ENCODE measurements at places on chromosomes 3 and 15.

GRCh38 chr15:67232591-67232990 lies 21.9 kb downstream of the AAGAB start:
- no peak for DNase-seq

GRCh38 chr3:38743043-38743442 lies 73.0 kb downstream of the SCN10A start:
- no peak for DNase-seq

GRCh38 chr15:68034719-68035293 lies 19.3 kb upstream of the PIAS1 start:
- DNase-seq, result no peak

DNA sequence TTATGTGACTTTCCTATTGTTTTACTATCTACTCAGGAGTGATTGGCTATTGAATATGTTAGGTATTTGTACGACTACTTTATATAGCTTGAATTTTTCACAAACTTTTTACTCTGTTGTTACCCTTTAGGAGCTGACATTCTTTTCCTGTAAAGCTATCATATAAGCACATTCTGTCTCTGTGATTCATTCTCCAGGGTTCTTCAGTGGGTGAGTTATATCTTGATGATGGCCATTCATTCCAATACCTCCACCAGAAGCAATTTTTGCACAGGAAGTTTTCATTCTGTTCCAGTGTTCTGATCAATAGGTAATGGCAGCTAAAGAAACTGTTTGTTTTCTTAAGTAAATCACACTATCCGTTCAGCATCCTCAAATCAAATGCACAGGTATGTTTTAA lies 10.1 kb upstream of the CAPN3 start:
- no peak for DNase-seq

DNA sequence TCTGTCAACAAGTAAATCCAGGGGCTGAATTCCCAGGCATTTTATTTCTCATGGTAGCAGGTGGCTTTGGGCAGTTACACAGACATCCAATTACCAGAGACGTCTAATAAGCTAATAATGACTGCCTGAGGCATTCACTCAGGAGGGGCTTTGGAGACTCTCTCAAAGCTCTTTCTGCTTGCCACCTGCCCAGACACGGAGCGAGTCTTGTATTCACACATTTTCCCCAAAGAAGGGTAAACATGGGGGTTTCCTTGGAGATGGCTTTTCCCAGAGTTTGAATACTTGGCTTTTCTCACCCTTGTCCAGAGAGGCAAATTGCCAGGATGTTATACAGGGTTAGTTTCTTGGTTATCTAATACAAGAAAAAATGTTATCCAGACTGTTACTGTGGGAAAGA lies 132.6 kb downstream of the DIPK2A start:
- DNase-seq, result no peak

DNA sequence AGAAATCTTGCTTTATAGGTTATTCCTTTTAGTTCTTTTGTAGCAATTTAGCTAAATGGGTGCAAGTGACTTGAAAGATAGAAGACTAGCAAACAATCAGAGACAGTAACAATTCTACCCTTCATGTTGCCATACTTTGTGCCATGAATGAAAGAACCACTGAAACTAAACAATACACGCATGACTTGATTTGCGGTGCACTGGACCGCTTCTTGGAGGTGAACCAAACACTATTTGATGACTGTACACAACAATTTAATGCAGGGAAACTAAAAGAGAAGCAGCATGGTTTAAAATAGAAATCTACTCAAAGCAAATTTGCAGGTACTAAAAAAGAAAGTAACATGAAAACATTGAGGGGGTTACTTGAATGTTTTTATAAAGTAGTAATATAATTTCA lies 331.0 kb upstream of the RARB start:
- no peak for DNase-seq

- no peak for DNase-seq
Measured at GRCh38 chr15:77980098-77980497, 97.4 kb downstream of the TBC1D2B start.

DNA sequence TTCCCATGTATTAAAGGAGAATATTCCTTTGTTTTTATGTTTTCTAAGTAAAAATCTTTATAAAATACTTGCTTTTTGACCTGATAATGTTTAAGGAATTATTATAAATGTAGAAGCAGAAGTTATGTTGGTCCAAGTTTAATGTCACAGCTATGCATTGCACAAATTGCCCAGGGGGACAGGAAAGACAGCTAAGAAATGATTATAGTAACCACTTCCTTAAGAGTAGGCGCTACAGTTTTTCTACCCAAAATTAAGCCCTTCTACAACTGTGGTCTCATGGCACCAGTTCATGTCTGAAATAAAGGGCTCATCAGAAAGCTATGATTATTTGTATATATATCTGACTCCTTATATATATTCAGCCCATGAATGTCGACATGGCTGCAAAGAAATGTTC lies 176.4 kb downstream of the GBE1 start:
- DNase-seq, result no peak

GRCh38 chr3:182739619-182740018 lies 53.7 kb upstream of the ATP11B start:
- no peak for DNase-seq

DNA sequence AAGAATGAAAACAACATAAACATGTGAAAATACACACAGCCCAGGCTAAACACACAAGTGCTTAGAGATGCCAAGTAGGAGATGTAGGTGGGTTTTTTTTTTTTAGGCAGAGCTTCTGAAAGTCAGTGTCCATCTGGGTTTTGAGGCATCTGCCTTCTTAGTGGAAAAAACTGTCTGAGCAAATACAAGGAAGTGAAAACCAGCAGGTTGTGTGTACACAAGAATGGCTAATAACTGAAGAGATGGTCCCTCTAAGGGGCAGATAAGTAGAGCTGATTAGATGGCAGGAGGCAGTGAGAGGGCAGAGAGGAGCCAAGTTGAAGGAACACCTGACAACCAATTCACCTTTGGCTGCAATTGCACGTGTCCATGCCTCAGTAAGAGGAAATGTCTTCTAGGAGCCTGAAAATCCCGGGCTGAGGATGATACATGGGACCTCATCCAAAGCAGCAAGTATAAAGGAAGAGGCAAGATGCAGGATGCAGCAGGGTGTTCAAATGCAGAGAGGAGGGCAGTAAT lies 34.9 kb downstream of the CYP19A1 start:
- DNase-seq, result no peak

DNA sequence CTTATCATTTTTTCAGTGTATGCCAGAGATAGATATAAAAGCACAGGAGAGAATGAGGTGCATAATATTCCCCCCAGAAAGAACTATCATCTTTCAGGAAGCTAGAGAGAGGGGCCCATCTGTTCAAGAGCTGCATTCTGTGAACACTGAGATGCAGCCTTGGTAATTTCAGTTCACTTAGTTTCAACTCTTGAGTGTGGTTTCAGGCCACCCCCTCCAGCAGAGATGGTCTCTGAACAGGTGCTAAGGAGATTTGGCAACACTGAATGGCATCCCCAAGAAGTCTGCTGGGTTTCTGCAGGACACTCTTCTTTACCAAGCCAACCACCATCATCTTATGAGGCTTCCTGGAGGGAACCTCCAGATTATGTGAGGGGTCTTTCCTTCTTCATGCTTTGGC lies 30.4 kb upstream of the LIMD1 start:
- DNase-seq, result no peak

GRCh38 chr15:78726870-78727551 lies 84.3 kb downstream of the ADAMTS7 start:
- no peak for DNase-seq

- DNase-seq, result no peak
Measured at GRCh38 chr3:37625051-37625450, 236.6 kb upstream of the CTDSPL start.

GRCh38 chr3:24288496-24289236 lies 206.0 kb downstream of the THRB start:
- no peak for DNase-seq

GRCh38 chr3:77873598-77873997 lies 833.7 kb downstream of the ROBO2 start:
- DNase-seq, result no peak

DNA sequence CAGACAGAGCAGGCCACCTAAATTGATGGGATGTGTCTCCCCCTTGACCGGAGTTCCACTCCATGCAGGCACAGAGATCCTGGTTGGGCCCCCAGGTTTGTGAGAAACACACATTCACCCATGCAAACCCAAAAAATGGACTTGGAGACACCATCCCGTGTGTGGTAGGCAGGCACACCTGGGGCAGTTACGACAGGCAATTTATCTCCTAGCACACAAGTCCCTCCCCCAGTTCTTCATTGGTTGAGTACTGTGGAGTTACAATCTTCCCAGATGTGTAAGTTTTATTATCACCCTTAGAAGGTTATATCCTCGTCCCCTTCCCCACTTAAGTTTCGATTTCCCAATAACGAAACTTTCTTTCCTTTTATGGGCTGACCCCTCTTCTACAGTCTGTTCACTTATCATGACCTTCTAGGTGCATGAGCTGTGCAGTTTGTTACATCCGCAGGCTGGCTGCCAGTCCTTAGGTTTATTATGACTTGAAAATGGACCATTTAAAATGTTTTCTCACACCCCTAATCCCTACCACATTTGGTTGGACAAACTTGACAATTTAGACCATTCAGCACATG lies 27.3 kb downstream of the ARL8B start:
- DNase-seq, result no peak

GRCh38 chr3:138412821-138413551 lies 21.4 kb upstream of the ESYT3 start:
- no peak for DNase-seq

- DNase-seq, result no peak
Measured at GRCh38 chr3:32373844-32374243, 17.8 kb upstream of the CMTM7 start.
